ENCODE measurements at places on chromosomes 7 and 10.

DNA sequence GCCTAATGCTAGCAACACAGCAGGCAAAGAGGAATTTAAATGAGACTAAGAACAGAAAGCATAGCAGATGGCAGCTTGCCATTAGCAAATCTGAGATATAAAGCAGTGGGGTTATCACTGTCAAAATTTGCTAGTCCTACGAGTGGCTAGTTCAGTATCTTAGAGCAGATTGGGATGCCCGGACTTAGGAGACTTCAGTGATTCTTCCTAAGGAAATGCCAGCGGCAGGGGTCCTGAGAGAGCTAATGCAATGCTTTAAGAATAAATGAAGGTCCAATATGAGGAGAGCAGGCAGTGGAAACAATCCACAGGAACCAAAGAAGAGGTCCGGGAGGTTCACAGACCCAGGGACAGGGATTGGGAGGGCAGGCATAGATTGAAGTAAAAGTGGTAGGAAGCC lies 169.3 kb upstream of the NPSR1 start:
- DNase-seq: no peak

GRCh38 chr10:97724341-97724941 lies 10.9 kb downstream of the MARVELD1 start:
- DNase-seq: no peak

DNA sequence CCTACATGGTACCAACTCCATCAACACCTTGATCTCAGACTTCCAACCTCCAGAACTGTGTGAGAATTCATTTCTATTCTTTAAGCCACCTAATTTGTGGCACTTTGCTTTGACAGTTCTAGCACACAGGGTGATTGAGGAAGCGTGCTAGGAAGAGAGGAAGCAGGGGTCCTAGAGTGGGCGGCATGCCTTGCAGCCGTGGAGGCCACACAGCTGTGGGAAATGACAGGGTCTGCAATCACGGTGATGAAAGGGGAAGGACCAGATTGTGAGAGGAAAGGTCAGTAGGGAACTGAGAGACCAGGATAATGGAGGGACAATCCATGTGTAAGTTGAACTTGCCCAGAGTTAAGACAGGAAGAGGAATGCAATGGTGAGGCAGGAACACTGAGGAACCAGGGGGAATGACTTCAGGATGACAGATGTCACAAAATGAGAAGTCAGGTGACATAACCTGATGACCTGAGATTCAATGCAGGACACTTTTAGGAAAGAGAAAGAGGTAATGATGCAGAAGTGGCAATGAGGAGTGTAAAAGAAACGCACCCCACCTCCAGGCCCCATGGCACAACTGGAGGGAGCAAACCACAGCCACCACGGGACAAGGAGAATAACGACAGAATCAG lies 87.3 kb upstream of the PIK3CG start:
- no peak for DNase-seq

DNA sequence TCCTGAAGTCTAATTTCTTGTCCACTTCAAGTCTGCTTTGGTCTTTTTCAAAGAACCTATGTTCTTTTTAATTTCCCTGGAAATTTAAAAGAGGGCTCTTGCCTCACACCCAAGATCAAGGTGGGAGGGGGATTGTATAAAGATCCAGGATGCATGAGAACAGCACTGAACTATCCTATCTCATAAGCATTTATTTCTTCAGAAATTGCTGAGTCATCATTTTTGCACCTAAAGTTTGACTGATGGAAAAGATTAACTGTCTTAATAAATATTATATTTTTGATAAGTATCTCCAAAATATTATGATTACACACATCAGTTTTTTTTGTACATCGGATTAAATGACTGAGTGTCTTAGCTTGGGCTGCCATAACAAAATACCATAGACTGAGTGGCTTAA lies 90.5 kb downstream of the RPS24 start:
- no peak for DNase-seq

GRCh38 chr7:46814516-46815250 lies 767.2 kb downstream of the TNS3 start:
- DNase-seq: no peak

GRCh38 chr10:117373823-117374505 lies 1.3 kb downstream of the PDZD8 start:
- peak; percentile 63 for DNase-seq

DNA sequence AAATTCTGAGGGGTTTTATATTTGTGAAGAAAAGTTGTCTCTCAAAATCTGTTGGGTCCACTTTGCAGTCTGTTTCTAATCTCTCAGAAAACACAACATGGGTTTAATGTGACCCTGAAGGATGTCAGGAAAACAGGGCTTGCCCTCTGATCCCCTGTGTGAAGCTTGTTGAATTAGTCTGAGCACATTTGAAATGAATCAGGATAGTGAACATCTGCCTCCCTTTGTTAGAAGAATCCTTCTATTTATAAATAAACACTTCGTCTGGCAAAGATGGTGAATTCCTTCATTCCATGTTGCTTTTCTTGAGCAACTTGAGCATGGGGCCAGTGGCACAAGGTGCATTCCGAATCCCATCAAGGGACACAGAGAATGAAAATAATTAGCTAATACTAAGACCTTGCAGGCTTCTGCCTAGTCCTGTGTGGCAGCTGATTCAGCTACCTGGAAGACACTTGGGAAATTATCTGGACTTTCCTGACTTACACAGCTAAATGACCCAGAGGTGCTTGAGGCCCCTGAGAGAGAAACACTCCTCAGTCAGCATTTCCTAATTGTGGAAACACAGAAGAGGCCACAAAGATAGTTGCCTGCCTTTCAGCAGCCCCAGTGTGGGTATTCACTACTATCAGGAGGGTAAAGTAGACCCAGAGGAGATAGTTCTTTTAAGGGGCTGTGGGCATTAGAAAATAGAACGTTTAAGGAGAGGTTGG lies 305.5 kb downstream of the C7orf25 start:
- DNase-seq: no peak

DNA sequence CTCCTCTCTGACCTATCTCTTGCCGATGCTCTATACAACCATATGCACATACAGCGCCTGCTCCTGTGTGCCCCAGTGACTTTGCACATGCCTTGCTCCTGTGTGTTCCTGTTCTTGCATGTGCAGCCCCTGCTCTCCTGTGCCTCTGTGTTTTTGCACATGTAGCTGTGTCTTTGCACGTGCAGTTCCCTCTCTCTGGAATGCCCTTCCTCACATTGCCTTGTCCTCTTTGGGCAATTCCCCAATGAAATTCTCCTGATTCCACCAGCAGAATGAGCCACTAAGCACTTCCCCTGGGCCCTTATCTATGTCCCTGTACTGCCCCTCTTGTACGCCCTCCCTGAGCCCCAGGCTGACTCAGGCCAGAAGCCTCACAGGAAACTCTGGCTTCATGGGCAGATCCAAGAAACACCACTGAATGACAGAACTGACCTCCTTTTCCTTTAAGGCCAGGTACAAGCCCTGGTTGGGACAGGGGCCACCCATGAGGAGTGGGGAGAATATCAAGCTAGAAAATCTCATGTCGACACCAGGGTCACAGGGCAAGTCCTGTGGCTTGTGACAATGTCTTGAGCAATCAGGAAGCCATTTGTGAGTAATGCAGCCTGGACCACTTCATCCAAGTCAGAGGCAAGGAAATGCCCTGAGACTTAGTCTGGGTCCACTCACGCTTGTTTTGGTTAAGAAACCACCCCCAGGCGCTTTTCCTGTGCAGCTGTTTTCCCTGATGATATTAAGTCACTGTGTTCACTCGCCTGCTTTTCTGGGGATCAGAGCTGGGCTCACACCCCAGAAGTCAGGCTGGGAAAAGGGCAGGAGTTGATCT lies 1.9 kb upstream of the ARHGAP22 start:
- DNase-seq: peak; percentile 1

DNA sequence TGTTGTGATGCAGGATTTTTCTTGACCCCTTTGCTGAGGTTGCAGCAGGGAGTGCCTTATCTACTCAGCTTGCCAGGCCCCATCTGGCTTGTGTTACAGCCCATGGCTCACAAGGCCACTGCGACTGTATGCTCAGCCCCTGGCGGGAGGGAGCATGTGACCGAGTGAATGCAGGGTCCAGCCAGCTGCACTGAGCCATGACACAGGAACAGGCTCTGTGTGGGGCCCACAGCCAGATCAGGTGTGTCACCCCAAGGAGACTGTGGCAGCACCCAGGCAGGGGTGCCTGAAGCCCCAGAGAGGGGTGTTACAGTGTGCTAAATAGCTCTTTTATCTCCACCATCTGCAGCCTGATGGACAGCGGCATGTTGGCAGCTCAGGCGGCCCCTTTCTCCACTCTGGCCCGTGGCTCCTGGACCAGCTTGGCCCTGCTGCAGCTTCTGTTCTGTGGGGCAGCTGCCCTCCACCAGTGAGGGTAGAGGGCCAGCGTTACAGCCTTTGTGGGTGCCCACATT lies 2.6 kb upstream of the PCBD1 start:
- DNase-seq: no peak

DNA sequence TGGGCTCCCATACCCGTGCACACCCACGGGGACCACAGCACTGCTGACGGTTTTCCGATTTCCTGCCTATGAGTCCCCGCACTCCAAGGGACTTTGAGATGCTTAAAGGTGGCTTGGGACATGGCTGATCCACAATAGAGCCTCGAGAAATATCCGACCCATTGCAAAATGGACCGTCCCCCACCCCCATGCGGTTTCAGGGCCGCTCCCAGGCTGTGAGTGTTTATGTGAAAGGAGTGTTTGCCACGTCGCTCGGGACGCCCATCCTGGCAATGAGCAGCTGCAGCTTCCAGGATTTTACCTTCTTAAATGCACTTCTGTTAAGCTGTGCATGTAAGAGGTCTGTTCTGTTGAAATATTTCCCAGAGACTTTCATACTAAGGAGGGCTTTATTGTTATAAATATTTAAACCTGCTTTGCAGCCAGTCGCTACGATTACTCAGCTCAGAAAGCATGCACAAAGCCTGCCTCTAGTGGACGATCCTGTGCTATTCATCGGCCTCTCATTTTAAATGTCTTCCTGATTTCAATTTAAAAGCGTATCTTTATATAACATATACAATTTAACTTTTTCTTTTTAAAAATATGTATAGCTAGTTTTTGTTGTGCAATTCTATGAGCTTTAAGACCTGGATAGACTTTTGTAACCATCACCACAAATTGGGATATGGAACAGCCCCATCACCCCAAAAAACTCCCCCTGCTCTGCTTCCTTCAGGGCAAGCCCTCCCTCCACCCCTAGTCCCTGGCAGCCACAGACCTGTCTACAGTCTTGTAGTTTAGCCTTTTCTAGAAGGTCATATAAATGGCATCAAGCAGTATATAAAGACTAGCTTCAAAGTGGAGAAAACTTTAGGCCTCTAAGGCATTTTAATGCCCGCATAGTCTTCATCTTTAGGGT lies 418.3 kb downstream of the PAXIP1 start:
- DNase-seq: no peak

DNA sequence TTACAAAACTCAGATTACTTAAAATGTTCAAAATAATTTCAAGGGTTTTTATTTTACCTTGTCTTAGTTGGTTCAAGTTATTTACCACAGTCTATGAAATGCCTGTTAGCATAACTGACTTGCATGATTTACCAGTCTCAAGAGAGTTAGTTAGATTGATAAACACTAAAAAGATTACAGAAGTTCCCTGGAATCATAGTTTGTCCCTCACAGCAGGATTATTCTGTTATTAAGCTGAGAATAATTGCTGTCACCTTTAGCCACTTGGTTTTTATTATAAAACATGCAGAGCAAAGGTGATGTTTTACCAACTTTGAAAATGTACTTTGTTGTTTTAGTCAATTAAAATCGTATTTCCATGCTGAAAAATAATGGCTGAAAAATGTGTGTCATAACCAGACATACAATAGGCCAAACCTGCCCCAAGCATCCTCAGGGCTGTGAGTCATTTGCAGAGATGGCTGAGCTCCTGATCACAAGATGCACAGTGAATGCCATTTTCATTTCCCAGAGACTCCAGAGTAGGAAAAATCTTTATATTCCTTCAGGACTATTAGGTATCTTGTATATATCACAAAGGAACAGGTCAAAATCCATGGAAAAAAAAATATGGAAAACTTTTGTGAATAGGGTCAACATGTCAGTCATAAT lies 87.8 kb upstream of the DKK1 start:
- DNase-seq: no peak

GRCh38 chr10:14325325-14325955 lies 5.3 kb downstream of the FRMD4A start:
- DNase-seq: peak; percentile 39
